ENCODE measurements at places on chromosomes 7 and 10.

DNA sequence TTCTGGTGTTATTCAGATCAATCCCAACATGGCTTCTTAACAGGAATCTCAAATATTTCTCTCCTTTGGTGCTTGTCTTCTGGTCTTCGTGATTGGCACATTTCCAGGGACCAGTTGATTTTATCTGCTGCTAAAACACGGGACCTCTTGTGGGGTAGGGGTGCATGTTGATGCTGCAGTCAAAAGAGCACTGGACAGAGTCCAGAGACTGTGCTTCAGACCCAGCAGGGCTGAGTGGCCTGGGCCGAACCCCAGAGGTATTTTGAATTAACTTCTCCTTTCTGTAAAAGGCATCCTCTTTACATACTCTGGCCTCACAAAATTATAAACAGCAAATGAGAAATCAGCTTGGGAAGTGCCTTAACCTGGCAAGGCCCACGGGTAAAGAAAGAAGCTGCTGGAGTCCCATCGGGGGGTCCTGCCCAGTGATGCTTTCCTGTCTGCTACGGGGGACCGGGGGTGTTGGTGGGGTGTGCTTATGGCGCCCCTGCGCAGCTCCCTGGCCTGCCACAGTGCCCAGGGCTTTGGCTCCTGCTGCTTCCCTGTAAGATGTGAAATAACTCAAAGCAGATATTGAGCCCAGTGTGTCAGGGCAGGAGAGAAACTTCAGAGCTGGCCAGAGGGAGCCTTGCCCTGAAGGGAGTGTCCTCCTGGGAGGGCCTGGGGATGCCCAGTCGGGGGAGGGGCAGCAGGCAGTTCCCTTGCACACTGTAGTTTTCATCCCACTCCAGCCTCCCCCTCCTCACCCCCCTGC is 230.5 kb downstream of the TCF7L2 start:
- DNase-seq, result no peak

DNA sequence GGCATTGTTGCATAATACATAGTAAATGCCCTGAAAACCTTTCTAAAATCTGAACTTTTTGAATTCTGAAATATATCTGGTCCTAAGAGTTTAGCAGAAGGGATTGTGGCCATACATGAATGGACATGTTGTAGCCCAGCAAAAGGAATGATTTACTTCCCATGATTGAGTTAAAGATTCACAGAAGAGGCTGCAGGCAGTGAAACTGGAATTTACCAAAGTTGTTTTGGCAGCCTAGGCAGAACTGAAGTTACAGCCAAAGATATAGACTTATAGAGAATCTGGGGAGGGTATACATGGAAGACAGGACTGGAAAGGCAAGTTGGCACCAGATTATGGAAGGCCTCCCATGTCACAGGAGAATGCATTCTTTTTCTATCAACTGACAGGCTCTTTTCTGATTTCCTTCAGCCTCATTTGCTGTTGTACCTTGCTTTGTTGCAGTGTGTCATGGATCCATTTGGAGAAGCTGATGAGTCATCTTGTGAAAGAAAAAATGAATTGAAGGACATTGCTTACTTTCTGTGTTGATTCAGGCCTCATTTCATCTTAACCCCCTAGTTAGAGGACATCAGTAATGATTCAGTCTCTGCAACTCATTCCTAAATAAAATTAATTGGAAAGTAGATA is 356.2 kb upstream of the LRGUK start:
- no peak for DNase-seq

GRCh38 chr10:132356621-132357195 is 24.7 kb downstream of the LRRC27 start:
- DNase-seq, result no peak

GRCh38 chr7:105267244-105267643 is 121.5 kb downstream of the SRPK2 start:
- DNase-seq, result no peak

DNA sequence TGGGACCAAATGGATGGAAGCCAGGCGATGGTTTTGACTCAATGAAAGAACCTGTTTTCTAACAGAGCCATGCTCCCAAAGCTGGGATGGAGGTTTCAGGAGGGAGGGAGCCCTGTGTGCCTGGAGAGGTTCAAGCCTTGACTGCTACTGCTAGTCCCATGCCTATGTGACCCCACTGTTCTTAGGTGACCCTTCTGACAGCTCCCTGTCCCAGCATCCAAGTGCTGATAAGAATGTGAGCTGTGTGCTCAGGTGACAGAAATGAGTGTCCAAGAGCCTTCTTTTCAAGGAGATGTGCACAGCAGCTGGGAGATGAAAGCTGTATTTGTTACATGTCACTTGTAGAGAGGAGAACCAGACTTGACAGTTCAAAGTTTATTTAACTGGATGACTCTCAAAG is 595.4 kb downstream of the GALNT17 start:
- DNase-seq, result no peak

DNA sequence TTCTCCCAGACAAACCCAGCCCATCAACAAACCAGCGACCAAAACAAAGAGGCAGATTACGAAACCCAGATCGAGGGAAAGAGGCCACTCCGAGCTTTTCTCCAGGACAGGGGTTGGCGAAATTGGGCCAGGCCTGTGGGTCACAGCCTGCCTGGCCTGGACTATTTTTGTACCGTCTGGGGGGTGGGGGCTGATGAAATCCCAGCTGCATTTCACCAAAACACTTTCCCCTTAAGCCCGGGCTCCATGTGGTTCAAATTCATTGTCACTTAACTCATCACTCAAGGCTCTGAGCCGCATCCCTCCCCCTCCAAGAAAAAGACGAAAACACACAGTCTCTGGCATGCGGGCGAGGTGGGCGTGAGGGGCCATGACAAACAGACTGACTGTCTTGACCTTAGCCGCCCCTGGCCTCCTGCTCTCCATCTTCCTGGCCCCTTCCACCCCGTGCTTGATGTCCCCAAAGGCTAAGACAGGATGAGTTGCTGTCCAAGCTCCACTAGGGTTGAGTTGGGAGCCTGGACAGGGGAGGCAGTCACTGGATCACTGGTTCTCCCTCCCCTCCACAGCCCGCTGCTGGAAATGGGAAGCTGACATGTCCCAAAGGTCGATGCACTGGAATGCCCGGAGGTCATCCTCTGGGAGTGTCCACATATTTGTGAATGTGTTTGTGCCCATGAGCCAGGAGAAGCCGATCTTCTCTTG is 19.2 kb downstream of the TMEM270 start:
- DNase-seq, result no peak

- DNase-seq, result no peak
Observed at GRCh38 chr10:99459217-99459616, 28.8 kb upstream of the GOT1 start.

DNA sequence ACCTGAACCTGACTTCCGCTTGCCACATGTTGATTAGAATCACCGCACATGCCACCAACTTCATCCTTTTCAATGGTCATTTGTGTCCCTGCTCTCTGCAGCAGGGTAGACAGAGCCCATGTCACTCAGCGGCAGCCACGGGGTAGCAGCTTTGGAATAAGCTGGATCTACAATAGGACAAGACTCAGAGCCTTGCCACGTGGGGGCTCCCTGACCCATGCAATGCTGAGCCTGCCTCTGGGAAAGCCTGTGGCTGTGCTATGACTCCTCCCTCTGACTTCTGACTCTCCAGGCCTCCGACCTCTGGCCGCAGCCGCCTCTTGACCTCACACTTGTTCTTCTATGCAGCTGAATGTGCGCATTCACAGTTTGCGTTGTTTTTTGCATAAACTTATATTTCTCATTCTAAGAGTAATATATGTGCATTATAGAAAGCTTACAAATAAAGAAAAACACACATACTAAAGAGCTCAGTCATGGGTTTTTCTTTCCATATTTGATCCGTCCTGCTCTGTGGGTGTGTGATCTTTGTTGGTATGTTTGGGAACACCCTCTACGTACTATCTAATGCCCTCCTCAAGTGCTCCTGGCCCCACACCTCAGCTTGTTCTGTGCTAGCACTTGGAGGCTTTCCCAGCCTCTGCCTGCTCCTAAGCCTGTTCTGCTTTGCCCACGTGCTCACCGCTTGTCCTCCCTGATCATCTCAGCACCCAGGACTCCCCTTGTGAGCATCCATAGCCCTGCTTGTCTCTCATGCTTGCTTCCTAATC is 198.0 kb upstream of the MKI67 start:
- DNase-seq, result peak; percentile 18

All from activated naive CD4-positive, alpha-beta T cell treated with anti-CD3 and anti-CD28 coated beads for 36 hours (primary cell).